Keratinocyte (primary cell): ENCODE measurements at places on chromosomes 7 and 10.
A peak's percentile ranks its signal among the peaks of the same experiment; 100 is the strongest.

GRCh38 chr7:157474685-157475084, 137.9 kb downstream of the DNAJB6 start:
- no peak for DNase-seq

- no peak for DNase-seq
Measured at GRCh38 chr7:155971180-155971770, 159.0 kb upstream of the SHH start.

DNA sequence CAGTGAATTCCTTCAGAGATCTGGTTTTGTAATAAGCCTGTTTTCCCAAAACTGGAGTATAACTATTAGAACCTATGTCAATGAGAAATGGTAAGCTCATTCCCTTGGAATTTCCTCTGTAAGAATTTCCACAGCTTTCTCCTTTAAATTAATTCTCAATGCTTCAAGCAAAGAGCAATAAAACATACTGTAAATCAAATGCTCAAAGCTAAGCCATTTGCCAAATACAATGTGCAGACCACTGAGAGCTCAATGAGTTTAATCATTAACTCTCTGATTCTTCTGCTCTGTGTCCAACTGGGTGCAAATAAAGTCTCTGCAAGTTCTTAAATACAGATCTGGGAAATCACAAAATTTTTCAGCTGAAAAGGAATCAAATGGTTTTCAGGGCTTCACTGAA, 227.6 kb upstream of the IMMP2L start:
- no peak for DNase-seq

- no peak for DNase-seq
Measured at GRCh38 chr7:75639071-75639885, 99.5 kb downstream of the HIP1 start.

GRCh38 chr7:81657551-81657950, 112.3 kb downstream of the HGF start:
- DNase-seq, result no peak

DNA sequence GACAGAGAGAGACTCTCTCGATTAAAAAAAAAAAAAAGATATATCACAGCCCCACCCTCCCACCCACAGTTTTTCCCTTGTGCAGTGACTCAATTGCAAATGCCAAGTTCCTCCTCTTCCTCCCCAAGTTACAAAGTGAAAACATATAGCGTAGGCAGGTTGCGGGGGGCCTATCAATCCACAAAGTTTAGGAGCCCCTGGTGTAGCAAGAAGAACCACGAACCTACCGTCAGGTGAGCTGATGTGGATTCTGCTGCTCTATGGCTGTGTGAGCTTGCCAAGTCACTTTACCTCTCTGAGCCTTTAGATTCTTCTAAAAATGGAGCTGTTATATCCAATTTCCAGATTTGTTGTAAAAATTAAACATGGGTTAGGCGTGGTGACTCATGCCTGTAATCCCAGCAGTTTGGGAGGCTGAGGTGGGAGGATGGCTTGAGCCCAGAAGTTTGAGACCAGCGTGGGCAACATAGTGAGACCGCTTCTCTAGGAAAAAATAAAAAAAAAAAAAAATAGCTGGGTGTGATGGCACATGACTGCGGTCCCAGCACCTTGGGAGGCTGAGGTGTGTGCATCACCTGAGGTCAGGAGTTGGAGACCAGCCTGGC, 8.2 kb upstream of the RHBDD2 start:
- no peak for DNase-seq

DNA sequence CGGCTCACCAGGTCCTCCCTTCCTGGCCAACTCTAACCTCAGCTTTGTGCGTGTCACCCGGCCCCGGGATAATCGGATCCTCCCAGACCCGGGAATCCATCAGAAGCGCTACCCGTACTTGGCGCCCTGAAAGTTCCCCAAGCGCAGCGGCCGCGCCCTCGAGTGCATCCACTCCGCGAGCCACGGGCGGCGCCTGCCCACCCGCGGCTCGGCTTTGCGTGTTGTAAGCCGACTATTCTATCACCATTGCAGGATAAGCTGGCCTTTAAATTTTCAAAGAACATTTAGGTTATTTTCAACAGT, 35.7 kb upstream of the EBLN1 start:
- no peak for DNase-seq

DNA sequence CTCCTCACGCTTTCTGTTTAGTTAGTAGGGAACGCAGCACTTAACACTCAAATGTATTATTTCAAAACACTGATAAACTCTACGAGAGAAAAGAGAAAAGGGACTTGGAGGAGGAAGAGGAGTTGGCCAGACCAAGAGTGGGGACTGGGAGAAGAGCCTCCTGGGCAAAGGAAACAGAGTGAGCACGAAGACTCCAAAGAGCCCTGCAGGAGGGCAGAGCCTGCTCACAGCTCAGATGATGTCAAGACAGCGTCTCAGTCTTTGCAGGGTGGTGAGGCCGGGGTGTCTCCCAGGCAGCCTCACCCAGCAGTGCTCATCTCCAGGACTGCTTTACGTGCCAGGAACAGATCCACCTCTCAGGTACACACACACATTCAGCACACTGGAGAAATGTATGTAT, 41.2 kb downstream of the CYTH3 start:
- DNase-seq, result no peak

DNA sequence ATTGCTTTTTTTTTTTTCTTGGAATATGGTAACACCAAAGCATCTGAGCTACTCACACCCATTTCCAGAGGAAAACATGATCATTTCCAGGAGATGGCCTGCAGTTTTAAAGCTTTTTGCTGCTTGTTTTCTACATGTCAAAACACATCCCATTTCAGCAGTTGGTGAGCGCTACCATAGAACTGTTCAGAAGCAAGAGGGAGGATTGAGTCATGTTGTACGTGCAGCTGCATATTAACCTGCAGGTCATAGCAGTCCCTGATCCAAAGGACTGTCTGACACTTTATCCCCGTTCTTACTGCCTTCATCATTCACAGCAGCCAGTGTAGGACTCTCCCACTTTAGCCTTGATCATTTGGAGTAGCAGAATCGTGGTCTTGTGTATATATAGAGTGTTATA, 124.6 kb downstream of the AUTS2 start:
- peak; percentile 62 for DNase-seq

DNA sequence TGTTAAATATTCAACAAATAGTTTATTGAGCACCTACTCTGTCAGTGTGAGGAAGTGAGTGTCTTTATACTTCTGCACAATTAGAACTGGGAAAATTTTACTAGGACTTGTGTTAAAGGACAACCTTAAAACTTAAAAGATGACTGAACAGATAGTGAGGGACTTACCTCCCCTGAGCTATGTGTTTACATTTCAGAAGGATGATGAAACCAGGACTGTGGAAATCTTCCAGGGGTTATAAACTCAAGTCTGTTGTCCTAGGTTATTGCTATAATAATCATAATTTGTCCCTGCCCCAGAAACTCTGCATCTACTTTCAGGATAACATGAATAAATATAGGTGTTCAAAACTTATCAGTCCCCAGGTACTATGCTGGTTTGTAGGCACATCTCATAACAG, 261.0 kb upstream of the MKLN1 start:
- no peak for DNase-seq

DNA sequence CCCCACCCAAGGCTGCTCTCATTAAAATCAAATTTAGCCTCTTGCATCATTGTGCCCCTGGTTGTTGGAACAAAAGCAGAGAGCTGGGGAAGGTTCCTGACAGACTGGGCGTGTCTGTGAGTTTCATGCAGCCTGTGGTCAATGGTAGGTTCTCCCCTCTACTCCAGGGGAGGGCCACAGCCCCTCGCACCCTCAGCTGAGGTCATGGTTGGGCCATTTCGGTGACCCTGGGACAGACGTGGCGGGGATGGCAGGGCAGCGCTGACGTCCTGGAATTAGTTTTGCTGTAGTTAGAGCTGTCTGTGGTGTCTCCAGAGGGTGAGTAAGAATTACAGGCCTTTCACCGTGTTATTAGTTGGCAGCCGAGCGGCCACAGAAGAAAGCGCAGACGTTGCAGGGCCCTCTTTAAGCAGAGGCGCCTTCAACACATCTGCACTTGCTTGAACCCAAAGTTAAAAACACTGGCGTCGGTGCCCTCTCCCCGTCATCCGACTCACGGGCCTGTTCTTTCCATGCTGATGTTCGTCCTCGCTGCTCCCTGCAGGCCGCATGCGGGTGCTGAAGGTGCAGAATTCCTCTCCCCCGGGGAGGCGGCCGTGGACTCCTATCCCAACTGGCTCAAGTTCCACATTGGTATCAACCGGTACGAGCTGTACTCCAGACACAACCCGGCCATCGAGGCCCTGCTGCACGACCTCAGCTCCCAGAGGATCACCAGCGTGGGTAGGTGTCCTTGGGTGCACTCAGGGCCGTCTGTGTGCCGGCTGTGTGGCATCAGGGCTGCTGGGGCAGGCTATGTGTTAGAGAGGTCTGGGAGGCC, 2.8 kb downstream of the FAM20C start:
- no peak for DNase-seq

- DNase-seq, result peak; percentile 82
Measured at GRCh38 chr10:103273041-103273441, 3.9 kb upstream of the INA start.

DNA sequence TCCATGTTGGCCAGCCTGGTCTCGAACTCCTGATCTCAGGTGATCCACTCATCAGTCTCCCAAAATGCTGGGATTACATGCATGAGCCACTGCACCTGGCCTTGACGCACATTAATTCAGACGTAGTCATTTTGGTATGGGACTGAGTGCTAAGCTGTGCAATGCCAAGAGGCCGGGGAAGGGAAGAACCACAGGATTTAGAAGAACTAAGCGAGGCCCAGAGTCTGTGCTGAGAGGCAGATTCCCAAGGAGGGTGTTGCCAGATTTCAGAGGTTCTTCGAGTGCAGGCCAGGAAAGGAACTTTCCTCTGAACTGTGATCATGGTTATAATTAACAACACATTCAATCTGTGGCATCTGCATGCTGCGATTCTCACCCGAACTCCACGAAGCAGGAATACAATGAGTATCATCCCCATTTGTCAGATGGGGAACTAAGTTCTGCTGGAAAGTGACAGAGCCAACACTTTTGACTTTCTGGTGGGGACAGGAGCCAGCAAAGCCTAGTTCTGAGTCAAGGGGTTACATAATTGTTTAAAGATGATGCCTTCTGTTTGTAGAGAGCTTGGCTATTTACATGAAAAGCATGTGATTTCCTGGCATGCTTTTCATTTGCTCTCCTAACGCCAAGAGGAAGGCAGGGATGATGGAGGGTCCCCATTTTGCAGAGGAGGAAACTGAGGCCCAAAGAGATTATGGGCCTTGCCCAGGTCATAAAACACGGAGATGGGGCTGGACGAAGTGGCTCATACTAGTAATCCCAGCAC, 6.2 kb upstream of the ZAN start:
- no peak for DNase-seq

- DNase-seq, result no peak
Measured at GRCh38 chr10:129950676-129951075, 13.4 kb downstream of the EBF3 start.

GRCh38 chr7:37429435-37429791, 19.3 kb downstream of the ELMO1 start:
- no peak for DNase-seq

DNA sequence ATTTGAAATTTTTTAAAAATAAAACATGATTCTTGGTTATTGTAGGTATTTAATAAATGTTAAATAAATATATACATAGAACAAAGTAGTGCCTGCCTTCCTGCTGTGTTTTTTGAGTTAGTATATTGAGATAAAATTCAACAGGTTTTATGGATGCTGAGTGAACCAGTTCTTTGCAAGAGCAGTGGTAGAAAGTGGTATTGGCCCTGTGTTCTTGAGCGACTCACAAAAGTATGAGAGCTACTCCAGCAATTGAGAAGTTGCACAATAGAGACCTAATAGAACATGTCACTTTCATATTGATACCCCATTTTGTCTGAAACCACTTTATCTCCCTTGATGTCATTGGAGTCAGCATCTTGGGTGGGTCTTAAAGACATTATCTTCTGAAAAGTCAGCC, 32.6 kb upstream of the GJD4 start:
- DNase-seq, result no peak

GRCh38 chr7:159209429-159209828, 64.8 kb upstream of the VIPR2 start:
- no peak for DNase-seq

DNA sequence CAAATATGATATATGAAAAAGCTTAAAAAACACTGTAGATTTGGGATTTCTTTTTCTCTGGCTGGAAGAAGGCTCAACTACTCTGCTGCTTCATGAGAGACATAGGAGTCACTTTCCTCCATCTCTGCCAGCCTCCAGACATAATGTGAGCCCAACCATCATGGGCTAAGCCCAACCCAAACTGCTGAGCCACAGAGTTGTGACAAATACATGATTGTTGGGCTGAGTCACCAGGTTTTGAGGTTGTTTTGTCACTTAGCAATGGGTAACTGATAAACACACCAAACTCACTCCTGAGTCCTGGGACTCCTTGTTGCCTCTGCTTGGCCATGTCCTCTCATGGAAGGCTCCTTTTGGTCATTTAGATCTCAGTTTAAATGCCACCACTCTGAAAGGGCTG, 381.8 kb upstream of the FZD8 start:
- DNase-seq, result peak; percentile 5

GRCh38 chr7:37916673-37917660, at the start of gene SFRP4:
TSS of gene SFRP4 (minus strand) at chr7:37916817. CDS start at chr7:37916537, 280 bp downstream.
- no peak for DNase-seq

GRCh38 chr10:99659868-99660366, 608 bp downstream of the ENTPD7 start:
- DNase-seq, result no peak

- peak; percentile 54 for DNase-seq
Measured at GRCh38 chr7:17304926-17305325, 6.5 kb downstream of the AHR start.

GRCh38 chr10:124369986-124370385, 48.7 kb downstream of the OAT start:
- no peak for DNase-seq

- DNase-seq, result no peak
Measured at GRCh38 chr7:41232086-41232485, 470.8 kb downstream of the INHBA start.

GRCh38 chr7:18393465-18394118, 102.0 kb upstream of the HDAC9 start:
- no peak for DNase-seq

DNA sequence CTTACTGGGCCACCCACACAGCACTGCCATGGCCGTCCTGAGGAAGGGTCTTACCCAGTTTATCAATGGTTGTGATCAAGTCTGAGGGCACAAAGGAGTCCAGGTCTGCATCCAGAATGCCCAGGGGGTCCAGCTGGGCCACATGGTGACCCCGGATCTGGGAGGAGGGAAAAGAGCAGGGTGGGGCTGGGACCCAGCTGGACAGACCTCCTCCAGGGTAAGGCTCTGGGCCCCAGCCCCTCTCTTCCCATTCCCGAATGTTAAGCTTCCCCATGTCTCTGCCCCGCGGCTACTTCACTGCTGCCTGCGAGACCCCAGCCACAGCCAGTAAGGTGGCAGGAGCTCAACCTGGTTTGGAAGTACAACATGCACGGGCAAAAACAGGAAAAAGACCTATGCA, 9.5 kb downstream of the OGDHL start:
- no peak for DNase-seq
